ENCODE measurements at places on chromosomes 6 and 20. TPM values are rescaled to one million over a fixed set of nuclear protein-coding genes. Genes with fewer than 3 reads are reported as not detected.

DNA sequence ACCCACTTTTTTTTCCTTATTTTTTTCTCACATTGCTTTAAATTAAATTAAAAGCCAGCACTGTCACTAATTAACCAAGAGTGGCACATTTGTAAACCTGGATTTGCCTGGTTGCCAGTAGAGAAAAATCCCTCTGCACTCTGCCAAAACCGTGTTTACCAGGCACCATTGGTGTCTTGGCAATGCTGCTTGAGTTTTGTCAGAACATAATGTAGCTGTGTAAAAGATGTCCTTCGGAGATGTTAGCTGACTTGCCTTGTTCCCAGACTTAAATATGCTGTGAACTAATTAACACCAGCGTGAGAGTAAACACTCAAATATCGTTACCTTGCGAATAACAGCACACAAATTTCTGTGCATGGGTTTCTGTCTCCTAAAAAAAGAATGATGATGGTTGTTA lies 694.9 kb upstream of the ID4 start:
- no peak for DNase-seq

The CGAS gene
- 4.2 TPM for total RNA-seq

- no peak for DNase-seq
Observed at GRCh38 chr6:2581011-2581410, 169.7 kb downstream of the MYLK4 start.

GRCh38 chr6:16058929-16059345 lies 69.9 kb upstream of the MYLIP start:
- no peak for DNase-seq

The BANF2 gene
- total RNA-seq = not detected

- DNase-seq = no peak
Observed at GRCh38 chr6:71292001-71292400, 3.4 kb downstream of the OGFRL1 start.

GRCh38 chr6:100512203-100512862 lies 47.6 kb upstream of the SIM1 start:
- no peak for DNase-seq

- peak; percentile 77 for DNase-seq
Observed at GRCh38 chr6:26233649-26234420, 131.2 kb upstream of the BTN3A2 start.

The TNF gene
- total RNA-seq = 0.42 TPM

The BMP5 gene
- 0.49 TPM for total RNA-seq

- DNase-seq = no peak
Observed at GRCh38 chr20:49935746-49936152, 448 bp upstream of the RNF114 start.

The FAM184A gene
- 0.97 TPM for total RNA-seq

The BFSP1 gene
- 7.4 TPM for total RNA-seq

The TULP4 gene
- total RNA-seq = 82.0 TPM

The DNAH8 gene
- not detected for total RNA-seq

The HLA-DQB2 gene
- not detected for total RNA-seq

GRCh38 chr6:72348926-72349325 lies 272.9 kb upstream of the KCNQ5 start:
- no peak for DNase-seq

The CLPSL2 gene
- not detected for total RNA-seq

DNA sequence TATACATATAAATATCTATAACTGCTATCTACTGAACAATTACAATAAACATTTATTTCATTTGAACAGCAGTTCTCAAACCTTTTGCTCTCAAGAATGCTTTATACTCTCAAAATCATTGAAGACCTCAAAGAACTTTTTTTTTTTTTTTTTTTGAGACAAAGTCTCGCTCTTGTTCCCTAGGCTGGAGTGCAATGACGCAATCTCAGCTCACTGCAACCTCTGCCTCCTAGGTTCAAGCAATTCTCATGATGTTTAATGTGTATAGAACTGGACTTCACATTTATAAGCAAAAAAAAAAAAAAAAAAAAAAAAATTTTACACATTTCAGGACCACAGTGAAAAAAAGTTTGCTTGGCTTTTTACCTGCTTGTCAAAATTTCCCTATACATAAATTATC lies 11.7 kb downstream of the UBE2V1 start:
- DNase-seq = no peak

The RAET1L gene
- not detected for total RNA-seq

The MEI4 gene
- total RNA-seq = not detected

Measured in A673 (cell line).